ENCODE measurements at places on chromosomes 16 and 17. TPM values are rescaled to one million over a fixed set of nuclear protein-coding genes. Genes with fewer than 3 reads are reported as not detected.

The LYRM1 gene
- polyA plus RNA-seq = 17.8 TPM

The TCAP gene
- polyA plus RNA-seq = 399 TPM

The SLC16A11 gene
- 0.33 TPM for polyA plus RNA-seq

The DNAH9 gene
- 0.52 TPM for polyA plus RNA-seq

The PIK3R6 gene
- polyA plus RNA-seq = 4.3 TPM

The KATNIP gene
- polyA plus RNA-seq = 7.9 TPM

The SPATA33 gene
- 4.3 TPM for polyA plus RNA-seq

The BPTF gene
- polyA plus RNA-seq = 58.3 TPM

The IRX5 gene
- polyA plus RNA-seq = 1.6 TPM

The HOXB9 gene
- 0.05 TPM for polyA plus RNA-seq

The ITGA2B gene
- 2.9 TPM for polyA plus RNA-seq

The ZFPM1 gene
- 1.8 TPM for polyA plus RNA-seq

DNA sequence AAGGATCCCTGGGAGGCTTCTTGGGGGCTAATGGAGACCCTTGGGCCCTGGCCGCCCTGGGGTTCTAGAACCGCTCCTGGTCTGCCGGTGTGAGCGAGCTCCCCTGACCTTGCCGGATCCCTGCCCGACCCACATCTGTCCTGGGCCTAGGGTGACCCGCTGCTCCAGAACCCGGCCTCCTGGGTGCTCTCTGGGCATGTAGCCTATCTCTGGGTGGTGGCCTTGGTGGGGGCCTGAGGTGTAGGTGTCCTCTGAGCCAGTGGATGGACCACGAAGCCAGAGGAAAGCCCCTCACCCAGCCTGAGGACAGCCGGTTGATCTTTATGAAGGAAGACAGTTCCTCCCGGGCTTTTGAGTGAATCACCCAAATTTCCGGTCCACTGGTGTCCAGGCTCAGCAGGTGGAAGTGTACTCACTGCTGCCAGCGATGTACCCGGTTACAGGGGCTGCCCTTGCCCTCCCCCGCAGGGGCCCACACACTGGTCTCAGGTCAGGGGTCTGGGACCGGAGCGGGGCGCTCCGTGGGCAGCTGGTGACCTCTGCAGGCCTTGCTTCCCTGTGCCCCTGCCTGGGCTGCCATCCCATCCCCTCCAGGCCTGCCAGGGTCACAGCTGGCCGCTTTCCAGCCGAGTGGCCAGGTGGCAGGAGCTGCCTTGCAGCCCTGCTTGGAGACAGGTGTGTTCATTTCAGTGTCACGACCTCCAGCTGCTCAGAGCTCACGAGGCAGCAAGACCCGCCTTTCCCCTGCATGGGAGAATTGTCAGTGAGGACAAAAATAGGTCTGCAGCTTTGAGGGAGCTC is 10.5 kb upstream of the GSE1 start:
- DNase-seq = no peak

- no peak for DNase-seq
Observed at GRCh38 chr16:75258807-75259141, 7.3 kb upstream of the BCAR1 start.

GRCh38 chr17:46170639-46171429 is 22.4 kb downstream of the KANSL1 start:
- no peak for DNase-seq

GRCh38 chr16:31130899-31131298 is 4.6 kb downstream of the PRSS8 start:
- no peak for DNase-seq

- no peak for DNase-seq
Observed at GRCh38 chr16:25092441-25092840, 19.1 kb upstream of the LCMT1 start.

GRCh38 chr17:12734926-12735325 is 54.4 kb upstream of the ARHGAP44 start:
- no peak for DNase-seq

GRCh38 chr17:77571155-77571981 is 387.1 kb upstream of the TNRC6C start:
- DNase-seq = no peak

GRCh38 chr16:49800876-49801275 is 55.0 kb downstream of the ZNF423 start:
- DNase-seq = no peak

DNA sequence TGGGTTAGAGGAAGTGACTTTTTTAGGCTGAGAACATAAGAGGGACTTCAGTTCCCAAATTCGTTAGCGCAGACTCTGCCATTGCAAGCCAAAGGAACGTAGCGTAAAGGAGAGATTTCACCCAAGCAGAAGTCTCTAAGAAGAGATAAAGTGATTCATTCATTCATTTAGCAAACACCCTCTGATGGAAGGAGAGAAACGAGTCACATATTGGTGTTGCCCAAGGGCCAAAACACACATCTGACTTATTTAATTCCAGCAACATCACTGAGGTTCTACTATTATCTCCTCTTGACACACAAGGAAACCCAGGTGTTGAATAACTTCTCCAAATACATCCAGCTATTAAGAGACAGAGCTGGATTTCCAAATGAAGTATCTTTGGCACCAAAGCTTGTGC is 85.7 kb upstream of the CACNG3 start:
- DNase-seq = no peak

GRCh38 chr16:61296814-61297213 is 739.4 kb downstream of the CDH8 start:
- DNase-seq = no peak

DNA sequence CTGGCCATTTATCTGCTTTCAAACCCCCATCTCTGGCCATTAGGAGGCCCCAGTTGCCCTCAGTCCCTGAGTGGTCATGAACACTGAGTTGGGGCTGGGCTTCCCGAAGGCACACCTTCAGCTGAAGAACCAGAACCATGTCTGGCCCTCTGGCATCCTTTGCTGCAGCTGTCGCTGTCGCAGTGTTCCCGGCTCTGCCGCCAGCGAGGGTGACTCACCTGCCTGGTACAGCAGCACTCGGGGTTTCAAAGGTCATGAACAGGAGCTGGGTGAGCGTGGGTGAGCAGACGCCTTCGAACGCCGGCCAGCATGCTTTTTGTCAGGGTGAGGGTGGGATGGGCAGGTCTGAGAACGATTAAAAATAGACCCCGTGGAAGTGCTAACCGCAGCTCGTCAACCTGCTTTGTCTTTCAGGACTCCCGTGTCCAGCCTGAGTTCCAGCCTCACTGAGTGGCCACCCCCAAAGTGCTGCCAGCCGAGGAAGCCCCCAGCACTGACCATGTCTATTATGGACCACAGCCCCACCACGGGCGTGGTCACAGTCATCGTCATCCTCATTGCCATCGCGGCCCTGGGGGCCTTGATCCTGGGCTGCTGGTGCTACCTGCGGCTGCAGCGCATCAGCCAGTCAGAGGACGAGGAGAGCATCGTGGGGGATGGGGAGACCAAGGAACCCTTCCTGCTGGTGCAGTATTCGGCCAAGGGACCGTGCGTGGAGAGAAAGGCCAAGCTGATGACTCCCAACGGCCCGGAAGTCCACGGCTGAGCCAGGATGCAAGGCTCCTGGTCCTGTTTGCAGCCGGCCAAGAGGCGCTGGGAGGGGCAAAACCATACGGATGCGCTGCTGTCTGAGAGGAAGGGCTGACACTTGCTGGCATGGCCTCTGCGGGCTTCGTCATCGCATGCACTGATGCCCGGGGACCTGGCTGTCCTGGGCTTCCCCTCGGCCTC is 7.6 kb downstream of the SNN start:
- no peak for DNase-seq

DNA sequence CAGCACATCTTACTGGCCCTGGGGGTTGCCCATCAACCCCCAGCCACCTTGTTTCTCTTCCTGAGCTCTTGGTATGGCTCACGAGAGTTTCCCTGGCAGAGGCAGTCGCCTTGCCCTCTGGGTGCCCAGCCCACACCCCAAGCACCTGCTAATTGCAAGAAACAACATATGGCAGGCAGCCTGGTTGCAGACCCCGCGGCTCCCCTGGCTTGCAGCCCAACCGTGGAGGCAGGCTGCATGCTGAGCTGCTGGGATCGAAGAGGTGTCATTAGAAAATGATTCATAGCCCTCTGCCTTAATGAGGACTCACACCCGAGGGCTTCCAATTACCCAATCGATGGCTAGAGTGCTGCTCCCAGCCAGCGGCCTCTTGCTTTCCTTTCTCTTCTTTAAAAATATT is 115.7 kb downstream of the TMEM114 start:
- DNase-seq = no peak

- no peak for DNase-seq
Observed at GRCh38 chr17:42409523-42410318, 13.3 kb downstream of the CAVIN1 start.

- DNase-seq = no peak
Observed at GRCh38 chr17:40309949-40310510, 1.1 kb downstream of the RARA start.

GRCh38 chr16:53952215-53953208 is 248.6 kb downstream of the FTO start:
- DNase-seq = no peak

DNA sequence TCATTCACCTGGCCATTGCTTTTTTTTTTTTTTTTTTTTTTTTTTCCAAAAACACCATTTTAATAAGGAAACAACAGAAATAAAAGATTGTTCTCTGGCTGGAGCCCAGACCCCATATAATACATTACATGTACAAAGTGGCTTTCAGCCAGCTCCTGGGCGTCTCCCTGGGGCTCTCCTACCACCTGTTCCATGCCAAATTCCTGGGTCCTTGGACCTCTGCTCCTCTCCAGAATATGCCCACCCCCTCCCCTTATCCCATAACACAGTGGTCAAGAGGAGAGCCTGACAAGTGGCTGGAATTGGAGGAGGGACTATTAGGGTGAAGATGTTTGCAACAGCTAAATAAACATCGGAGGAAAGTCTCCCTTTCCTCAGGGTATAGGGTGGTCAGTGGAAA is 3.6 kb upstream of the PHF12 start:
- DNase-seq = no peak

DNA sequence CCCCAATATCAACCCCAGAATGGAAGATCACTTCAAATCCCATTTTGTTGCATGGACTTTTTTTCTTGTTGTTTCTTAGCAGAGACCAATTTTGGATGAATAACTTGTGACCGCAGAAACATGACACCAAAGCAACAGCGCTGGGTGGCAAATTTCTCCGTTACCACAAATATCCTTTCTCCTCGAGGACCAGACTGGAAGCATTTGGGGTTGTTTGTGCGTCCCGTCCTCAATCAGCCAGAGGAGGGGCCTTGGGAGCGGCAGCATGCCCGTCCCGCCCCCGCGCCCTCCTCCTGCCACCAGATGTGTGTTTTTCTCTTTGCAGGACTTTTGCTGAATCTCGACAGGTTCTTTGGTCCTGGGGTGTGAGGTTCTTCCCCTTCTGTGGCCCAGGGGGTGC is 282.5 kb upstream of the FOXF1 start:
- no peak for DNase-seq

GRCh38 chr17:59848778-59849177 is 44.0 kb downstream of the TUBD1 start:
- no peak for DNase-seq

- no peak for DNase-seq
Observed at GRCh38 chr16:89275837-89276720, 58.6 kb downstream of the ZNF778 start.

GRCh38 chr16:57802341-57803133 is at the start of gene KIFC3:
Gene KIFC3, minus strand, starts transcription at chr16:57802491. Its CDS starts 4,248 bp downstream, at chr16:57798243.
- DNase-seq = no peak

DNA sequence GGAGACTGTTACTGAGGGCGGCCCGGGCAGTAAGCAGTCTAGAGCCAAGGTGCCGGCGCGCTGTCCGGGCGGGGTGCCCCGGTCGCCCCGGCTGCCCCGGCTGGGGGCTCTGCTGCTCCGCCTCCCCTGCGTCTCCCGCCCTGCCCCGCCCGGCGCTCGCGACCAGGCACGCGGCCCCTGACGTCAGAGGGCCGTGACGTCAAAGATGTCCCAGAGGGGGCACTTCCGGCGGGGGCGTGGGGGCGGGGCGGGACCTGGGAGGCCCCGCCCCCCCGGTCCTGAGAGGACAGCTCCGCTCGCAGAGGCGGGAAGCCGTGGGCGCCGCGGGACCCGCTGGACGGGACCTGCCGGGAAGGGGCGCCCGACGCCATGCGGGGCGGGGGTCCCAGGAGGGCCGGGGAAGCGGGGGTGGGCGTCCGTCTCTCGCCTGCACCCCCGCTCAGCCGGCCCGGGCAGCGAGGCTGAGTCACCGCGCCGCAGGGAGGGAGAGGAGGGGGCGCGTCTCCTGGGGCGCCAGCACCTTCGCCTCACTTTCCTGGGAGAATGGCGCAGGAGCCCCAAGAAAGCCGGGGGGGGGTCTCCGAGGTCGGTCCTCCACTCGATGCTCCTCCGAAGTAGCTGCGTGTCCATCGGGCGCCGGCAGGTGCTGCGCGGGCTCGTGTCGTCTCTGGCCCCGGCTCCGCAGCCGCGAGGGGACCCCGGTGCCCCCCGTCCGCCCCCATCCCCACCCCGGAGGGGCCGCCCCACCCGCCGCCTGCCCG is 4.4 kb upstream of the HIC1 start:
- DNase-seq = no peak

- DNase-seq = no peak
Observed at GRCh38 chr16:46923513-46924295, 39.5 kb downstream of the GPT2 start.

DNA sequence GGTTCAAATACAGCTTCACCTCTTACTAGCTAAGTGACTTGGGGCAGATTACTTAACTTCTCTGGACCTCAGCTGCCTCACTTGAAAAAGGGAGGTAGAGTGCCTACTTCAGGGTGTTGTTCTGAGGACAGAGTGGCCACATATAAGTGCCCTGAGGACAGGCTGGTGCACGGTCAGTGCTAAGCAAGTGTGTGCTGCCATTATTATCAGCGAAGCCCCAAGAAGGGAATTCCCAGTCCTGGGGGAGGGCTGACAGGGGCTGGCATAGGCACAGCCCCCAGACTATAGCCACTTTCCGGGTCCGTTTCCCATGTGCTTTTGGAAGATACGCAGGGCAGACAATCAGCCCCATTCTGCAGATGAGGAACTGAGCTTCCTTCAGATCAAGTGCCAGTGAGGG is 2.5 kb downstream of the ZBTB4 start:
- DNase-seq = no peak

DNA sequence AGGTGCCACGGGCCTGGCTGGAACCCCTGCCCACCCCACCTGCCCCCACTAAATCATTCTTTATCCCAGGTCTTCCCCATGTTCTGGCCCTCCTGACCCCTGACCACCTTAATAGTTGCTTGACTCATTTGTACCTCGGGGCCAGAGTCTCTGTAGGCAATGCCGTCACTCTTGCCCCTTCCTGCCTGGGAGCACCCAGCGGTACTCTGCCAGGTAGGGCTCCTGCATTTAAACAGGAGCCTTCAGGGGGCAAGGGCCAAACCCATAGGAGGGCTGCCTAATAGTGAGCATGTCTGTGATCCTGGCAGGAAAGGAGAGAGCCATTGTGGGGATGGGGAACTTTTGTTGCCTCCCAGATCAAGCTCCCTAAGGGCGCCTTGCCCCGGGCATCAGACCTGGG is 8.8 kb upstream of the ITGA3 start:
- no peak for DNase-seq

DNA sequence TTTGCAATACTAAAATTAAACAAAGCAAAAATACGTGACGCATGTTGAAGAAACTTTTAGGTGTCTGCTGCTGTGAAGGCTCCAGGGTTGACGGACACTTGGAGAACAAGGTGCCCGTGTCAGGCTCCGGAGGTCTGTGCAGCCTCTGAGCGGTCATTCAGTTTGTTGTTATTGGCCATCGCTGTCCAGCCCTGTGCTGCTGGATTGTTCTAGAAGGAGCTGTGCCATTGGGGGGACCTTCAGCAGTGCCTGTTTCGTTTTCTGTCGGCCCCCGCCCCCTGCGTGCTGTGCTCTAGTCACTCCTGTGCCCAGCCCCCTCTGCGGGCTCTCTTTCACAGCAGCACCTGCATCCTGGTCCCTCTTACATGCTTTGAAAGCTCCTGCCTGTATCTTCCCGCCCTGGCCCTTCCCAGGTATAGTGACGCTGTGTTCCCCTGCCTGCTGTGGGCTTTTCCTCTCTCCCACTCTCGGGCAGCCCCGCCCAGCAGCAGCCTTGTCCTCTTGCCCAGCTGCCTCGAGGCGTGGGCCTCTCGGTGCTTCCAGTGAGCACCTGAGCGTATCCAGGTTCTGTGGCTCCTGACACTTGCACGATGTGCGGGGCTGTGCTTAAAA is 50.7 kb downstream of the RNF213 start:
- DNase-seq = no peak

Measured in forelimb muscle (tissue), 1 donor.